Stimulated activated CD8-positive, alpha-beta memory T cell treated with anti-CD3 and anti-CD28 coated beads, Interleukin-15, amount 100 ng/mL, for 4 hours (primary cell): ENCODE measurements at places on chromosomes 13 and 19.
A peak's percentile ranks its signal among the peaks of the same experiment; 100 is the strongest.

DNA sequence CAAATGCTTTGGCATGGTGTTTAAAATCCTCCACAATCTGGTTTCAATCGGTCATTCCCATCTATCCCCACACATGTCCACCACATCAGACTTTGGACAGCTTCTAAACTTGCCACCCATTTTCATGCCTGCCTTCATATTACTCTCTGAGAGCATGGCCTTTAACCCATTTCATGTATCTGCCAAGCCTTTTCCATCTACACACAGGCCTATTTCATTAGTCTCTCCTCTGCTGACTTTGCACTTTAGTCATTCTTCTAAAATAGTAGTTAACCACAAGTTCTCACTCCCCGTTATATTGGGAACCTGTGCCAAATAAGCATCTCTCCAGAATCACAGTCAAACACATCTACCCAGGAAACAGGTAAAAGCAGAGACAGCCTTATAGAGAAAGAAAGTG lies 142.2 kb downstream of the MZT1 start:
- no peak for DNase-seq

DNA sequence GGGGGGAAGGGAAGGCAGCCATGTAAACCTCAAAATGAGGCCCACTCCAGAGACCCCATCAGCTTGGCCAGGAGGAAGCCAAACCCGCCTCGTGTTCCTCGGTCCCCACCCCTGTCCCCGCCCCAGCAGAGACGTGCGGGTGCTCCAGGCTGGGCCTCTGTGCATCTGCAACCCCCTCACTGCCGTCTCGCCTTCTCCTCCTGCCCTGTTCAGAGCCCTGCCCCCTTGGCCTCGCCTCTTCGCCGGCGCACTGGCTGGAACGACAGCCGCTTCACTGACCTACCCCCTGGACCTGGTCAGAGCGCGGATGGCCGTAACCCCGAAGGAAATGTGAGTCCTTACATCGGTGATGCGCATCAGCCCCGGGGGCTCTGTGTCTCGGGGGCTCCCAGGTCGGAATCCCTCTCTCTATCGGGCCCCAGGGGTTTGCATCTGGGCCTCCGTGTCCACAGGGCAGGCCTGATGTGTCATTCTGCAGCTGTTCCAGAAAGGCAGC lies 32.2 kb downstream of the TMEM161A start:
- no peak for DNase-seq

- no peak for DNase-seq
Measured at GRCh38 chr13:31890946-31891345, 140.6 kb upstream of the FRY start.

DNA sequence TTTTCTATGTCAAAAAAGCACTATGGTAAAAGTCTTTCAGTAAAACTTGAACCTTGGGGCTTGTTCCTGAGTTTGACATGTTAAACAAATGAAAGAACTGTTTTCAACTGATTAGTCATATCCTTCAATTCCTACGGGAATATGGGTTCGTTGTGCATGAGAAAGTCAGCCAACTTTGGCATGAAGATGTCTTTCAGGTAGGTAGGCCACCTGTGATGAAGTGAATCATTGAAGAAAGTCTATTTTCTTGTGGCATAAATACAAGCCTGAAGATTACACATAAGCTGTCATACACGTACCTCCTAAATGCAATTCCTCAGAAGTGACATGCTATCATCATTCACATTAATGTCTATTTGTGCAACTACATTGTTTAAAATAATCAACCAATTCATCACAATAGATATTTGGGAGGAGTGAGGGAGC lies 513.0 kb downstream of the IRS2 start:
- no peak for DNase-seq

- no peak for DNase-seq
Measured at GRCh38 chr13:55437162-55437561, 1703.6 kb upstream of the PRR20A start.

DNA sequence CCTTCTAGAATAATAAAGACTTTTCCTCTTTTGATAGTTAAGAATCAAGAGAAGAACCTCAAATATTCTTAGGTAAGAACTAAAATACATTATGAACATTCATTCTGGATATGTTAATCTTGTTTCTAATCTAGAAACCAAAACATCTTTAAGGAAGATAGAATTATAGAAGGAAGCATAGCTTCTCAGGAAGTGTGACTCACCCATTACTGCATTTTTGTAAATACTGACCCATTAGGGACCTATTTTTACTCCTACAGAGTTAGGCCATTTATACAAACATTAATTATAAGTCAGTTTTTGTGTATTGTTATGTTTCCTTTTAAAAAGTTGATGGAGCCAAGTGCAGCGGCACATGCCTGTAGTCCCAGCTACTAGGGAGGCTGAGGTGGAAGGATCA lies 147.1 kb downstream of the NUFIP1 start:
- DNase-seq = no peak

GRCh38 chr13:51425410-51426042 lies 27.3 kb downstream of the INTS6 start:
- DNase-seq = no peak

DNA sequence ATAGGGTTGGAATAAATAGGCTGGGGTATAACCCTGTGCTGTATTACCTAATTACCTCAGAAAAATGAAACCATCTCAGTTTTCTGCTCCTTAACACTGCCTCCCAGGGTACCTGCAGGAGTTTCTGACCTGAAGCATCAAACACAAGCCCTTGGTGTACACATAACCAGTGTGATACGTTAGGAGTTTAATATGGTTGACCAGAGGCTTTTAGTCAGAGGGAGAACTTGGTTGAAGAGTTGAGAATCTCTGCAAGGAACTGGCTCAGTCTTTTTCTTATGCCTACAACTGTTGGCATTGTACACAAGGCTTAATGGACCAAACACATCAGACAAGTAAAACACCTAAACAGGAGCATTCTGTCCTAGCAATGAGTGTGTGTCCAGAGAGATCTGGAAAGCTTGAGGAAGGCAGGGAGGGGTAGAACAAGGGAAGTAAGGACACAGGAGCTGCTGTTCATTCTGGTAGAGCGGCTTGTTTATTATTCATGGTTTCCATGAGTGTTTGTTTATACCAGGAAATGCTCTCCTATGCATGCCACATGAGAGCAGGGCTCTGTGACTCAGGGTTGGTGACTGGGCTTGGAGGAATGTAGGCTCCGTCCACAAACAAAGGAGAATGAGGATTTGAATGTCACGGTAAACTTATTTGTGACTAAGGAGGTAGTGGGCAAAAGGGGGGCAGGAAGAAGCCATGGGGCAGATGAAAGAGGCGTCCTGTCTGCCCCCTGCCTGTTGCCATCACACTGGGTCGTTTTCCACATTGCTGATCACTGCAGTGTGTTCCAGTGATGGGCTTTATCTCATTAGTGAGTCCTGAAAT lies 11.9 kb upstream of the SPATA13 start:
- DNase-seq = no peak

GRCh38 chr19:48745208-48745995 lies 1.3 kb downstream of the IZUMO1 start:
- DNase-seq = peak; percentile 24

DNA sequence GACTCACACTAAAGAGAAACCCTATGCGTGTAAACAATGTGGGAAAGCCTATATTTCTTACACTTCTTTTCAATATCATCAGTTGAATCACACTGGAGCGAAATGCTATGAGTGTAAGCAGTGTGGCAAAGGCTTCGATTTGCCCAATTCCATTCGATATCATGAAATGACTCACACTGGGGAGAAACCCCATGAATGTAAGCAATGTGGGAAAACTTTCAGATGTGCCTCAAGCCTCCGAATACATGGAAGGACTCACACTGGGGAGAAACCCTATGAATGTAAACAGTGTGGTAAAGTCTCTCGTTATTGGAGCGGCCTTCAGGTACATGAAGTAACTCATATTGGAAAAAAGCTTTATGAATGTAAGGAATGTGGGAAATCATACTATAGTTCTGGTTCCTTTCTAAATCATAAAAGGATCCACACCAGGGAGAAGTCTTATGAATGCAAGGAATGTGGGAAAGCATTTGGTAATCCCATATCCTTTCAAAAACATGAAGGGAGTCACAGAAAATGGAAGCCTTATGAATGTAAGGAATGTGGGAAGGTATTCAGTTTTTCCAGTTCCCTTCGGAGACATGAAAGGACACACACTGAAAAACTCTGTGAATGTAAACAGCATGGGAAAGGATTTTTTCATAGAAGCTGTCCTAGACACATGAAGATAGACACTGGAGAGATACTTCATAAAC lies 28.1 kb downstream of the ZNF20 start:
- no peak for DNase-seq
